Endothelial cell of umbilical vein (primary cell): ENCODE measurements at places on chromosomes 1 and 21. TPM values are rescaled to one million over a fixed set of nuclear protein-coding genes. Genes with fewer than 3 reads are reported as not detected.

The NTNG1 gene
- not detected in 2 replicates for total RNA-seq

The FMN2 gene
- not detected in 2 replicates for total RNA-seq

The ANKRD34A gene
- 0.24 and 0.60 TPM in 2 replicates for total RNA-seq

DNA sequence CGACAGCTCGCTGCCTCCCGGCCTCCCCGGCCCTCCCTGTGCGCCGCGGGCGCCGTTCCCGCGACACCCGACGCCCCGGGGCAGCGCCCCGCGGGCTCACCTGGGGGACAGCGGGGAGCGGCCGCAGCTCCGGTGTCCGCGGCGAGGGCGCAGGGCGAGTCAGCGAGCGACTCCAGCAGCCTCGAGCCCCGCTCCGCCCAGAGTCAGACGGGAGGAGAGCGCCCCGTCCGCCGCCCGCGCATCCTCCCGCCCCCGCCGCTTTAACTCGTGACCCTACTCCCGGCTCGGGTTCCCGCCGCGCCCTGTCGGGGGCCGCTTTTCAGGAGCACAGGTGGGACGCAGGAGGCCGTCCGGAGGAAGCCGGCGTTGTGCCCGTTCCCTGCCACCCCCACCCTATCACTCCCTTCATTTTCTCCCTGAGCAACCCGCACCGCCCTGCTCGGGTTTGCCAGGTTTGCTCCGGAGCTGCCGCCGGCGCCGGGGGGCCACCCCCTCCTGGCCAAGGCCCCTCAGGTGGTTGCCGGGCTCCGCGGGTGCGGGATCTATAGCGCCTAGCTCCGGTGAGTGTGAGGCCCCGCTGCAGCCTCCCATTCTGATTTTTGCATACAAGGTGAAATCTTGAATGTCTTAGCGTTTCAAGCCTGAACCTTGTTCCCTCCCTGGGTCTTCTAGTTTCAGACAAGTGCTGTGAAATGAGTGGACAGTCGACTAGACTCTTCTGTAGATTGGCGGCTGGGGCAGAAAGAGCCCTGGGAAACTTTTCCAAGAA, at the start of gene MCOLN3:
Gene MCOLN3 (minus strand): TSS at position 205 of the 769 bp plus-strand sequence. CDS start 3,140 bp downstream, outside the sequence.
- no peak for DNase-seq
- H3K36me3 ChIP-seq, result no peaks in the 10 kb centered on the region
- H3K27ac ChIP-seq, result no peak within 1 kb of the TSS

DNA sequence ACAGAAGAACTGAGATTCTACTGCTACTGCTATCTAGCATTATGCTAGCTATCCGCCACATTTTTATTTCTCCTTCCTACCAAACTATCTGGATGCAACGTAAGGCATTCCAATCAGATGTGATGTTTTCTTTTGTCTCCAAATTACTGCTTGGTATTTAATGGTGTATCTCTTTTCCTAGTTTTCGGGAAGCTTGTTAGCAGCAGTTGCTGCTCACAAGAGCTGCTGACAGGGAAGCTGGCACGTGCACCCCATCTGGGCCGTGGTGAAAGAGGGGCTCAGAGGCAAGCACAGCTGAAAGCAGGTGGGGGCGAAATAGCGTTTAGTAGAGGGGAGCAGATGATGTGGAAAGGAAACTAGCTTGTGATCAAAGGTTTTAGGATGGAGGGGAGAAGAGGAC, 57.3 kb downstream of the JAK1 start:
- no peaks in the 10 kb centered on the region for H3K27me3 ChIP-seq
- no peaks in the 10 kb centered on the region for H3K36me3 ChIP-seq
- peaks cover 9% of the 10 kb centered on the region for H3K4me1 ChIP-seq
- no peak for DNase-seq

- H3K36me3 ChIP-seq, result no peaks in the 10 kb centered on the region
- no peaks in the 10 kb centered on the region for H3K4me1 ChIP-seq
- no peak overlapping the region for H3K4me3 ChIP-seq
- peaks cover 24% of the 10 kb centered on the region for H3K27me3 ChIP-seq
- H3K27ac ChIP-seq, result no peak overlapping the region
These were observed 74.7 kb upstream of the OLIG2 start for GRCh38 chr21:32951041-32951440.

GRCh38 chr1:245999697-246000637, 507.1 kb downstream of the SMYD3 start:
- no peaks in the 10 kb centered on the region for H3K36me3 ChIP-seq
- no peaks in the 10 kb centered on the region for H3K27me3 ChIP-seq
- H3K4me3 ChIP-seq, result no peak overlapping the region
- H3K4me1 ChIP-seq, result no peaks in the 10 kb centered on the region
- no peak overlapping the region for H3K27ac ChIP-seq

- no peak for DNase-seq
- no peaks in the 10 kb centered on the region for H3K36me3 ChIP-seq
- no peak overlapping the region for H3K4me3 ChIP-seq
These were observed 73.7 kb upstream of the NRIP1 start for GRCh38 chr21:15138490-15138889.

DNA sequence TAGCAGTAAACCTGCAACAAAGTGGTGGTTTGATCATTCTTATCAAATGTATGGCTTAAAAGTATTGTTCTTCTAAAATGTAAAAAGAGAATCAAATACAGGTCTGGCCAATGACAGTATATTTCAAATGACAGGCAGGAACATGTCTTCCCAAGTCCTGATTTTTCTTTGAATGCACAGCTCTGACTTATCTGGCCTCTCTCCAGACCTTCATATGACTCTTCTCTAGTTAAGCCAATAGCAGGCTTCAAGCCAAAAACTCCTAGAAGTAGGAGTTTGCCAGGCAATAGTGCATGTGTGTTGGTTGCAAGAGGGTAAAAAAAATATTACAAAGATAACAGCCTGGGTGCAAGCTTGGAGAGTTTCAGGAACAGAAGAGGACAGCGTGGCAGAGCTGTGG, 345.5 kb downstream of the SMYD3 start:
- peaks cover under 1% of the 10 kb centered on the region for H3K4me1 ChIP-seq
- no peaks in the 10 kb centered on the region for H3K27me3 ChIP-seq
- H3K4me3 ChIP-seq, result no peak overlapping the region
- H3K36me3 ChIP-seq, result no peaks in the 10 kb centered on the region
